NAMALWA (cell line): ENCODE measurements at places on chromosomes 16 and 17.

DNA sequence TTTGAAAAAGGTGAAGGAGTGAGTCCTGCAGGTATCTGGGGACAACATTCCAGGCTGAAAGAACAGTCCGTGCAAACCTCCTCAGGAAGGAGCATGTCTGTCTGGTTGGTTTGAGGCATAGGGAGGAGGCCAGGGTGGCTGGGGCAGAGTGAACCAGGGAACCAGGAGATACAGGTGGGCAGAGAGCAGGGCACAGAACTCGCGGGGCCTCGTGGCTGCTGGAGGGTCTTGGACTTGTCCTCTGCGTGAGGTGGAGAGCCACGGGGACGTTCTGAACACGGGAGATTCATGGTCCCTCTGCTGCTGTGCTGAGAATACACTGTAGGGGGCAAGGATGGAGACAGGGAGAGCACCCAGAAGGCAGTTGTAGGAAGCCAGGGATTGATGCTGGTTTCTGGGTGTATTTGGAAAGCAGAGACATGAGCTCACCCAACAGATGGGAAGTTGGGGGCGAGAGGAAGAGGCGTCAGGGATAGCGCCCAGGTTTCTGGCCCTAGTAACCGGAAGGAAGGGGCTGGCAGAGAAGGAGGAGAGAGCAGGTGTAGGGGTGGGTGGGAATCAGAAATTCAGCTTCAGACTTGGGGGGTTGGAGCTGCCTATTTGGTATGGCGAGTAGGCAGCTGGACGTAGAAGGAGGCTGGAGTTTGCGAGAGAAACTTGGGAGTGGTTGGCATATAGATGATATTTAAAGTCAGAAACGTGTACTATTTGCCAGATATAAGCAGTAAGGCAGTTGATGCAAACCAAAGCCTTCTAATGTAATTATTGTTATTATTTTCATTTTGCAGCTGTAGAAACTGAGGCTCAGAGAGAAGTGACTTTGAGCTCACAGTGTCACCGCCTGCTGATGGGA is at the start of gene CCL17:
TSS of gene CCL17 (plus strand) at position 803 of the 853 bp plus-strand sequence. CDS start 9,166 bp downstream, outside the sequence.
- DNase-seq, result no peak

- no peak for DNase-seq
These were observed 2.0 kb downstream of the GNAO1 start for GRCh38 chr16:56192986-56193945.

DNA sequence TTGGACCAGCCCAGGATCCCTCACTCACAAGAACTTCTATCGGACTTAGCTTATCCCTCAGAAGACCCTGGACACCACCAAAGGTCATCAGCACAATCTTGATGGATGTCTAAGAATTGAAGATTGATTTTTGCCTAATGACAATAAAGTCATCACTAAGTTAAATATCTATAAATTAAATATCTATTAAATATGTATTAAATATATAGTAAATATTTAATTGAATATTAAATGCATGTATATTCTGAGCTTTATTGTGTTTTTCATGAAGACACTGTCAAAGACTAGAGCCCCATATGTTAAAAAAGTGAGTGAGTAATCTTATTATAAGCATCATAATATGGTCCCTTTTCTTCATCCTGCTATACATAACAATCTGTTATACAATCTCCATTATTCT is 751.1 kb downstream of the KCNJ2 start:
- no peak for DNase-seq

DNA sequence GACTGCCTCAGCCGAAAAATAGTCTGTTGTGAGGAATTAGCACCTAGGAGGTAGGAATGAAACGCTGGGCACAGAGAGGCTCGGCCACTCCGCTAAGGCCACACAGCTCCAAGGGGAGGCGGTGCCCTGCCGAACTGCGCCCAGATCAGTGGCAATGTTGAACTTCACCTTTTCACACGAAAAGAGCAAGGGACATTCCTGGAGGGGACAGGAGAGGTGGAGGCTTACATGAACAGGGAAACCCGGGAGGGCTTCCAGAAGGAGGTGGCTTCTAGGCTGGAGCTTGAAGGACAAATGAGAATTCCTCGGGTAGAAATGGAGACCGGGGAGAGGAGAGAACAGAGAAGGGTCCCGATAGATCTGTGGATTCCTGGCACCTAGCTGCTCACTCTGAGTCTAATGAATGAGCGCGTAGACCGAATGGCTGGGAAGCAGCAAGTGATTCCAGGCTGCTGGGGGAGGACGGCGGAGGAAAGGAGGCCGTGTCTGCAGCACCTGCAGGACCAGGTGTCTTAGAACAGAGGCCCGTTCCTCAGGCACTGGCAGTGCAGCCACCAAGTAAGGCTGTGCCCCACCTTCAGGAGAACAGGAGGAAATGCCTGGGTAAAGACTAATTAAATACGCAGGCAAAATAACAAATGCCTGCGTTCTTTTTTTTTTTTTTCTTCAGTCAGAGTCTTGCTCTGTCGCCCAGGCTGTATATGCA is 722 bp upstream of the SLC38A10 start:
- DNase-seq, result peak; percentile 90
